Left forelimb (tissue), 1 donor: ENCODE measurements at places on chromosomes 16 and 17.

DNA sequence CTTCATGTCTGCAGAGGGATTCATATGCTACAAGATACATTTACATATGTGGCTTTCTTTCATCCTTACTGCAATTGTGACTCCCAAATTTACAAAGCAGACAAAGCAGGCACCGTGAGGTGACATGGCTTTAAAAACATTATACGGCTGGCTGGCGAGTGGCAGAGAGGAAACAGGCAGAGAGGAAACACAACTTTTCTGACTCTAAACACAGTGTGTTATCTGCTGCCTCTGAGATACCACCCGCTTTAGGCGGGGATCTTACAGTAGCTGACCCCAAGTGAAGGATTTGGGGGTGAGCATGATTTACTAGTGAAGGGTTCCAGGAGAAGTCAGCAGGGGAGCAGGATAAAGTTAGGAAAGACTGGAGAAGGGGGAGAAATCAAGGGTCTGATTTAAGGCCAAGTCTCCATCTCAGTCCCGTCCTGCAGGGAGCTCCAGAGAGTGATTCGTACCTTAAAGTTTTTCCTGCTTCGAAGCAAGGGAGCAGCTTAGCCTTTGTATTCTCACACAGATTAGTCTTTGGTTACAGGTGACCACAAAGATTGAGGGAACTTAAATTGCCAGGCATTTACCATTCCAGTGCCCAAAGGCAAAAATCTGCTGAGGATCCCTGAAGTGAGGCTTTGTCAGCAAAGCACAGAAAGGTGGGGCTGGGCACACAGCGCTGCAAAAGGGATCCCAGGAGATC is 355.0 kb downstream of the GRIN2A start:
- no peak for DNase-seq

DNA sequence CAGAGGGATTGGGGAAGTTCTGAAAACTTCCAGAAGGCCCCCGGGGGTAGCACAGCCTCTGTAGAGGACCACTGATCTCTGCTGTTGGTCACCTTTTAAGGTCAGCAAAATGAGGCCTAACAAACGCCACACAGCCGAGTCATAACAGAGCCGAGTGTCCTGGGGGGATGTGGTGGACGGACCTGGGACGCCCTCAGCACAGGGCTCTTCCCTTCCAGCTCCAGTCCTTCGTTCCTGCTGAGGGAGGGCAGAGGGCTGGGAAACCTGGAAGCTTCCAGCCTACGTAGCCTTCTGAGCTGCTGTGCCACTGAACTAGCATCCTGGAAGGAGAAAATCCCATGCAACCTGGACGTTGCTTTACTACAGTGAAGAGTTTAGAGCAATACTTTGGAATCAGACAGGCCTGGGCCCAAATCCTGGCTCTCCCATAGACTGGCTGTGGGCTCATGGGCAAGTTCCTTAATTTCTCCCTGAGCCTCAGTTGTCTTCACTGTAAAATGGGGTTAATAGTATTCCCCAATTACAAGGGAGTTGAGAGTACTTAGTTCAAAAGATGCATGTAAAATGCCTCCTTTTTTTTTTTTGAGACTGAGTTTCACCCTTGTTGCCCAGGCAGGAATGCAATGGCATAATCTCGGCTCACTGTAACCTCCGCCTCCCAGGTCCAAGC is 34.4 kb upstream of the ZCCHC14 start:
- DNase-seq, result no peak

DNA sequence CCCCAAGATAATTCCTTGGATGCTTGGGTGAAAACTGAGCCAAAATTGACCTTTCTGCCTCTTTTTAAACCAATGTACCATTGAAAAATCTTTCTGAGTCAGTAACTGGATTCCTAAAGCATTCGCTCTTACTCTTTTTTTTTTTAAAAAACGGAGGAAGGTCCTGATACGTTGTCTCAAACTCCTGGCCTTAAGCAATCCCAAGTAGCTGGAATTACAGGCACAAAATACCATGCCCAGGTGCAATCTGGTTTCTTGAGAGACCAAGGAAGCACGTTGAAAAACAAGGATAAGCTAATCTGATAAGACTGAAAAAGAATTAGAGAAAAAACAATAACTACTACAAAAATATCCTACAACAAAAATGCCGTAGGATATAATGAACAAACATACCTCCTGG is 136.5 kb downstream of the SSH2 start:
- no peak for DNase-seq

GRCh38 chr16:5018793-5019192 is 14.9 kb downstream of the NAGPA start:
- DNase-seq, result no peak

GRCh38 chr16:68005786-68006286 is 6.6 kb upstream of the DPEP2 start:
- DNase-seq, result no peak

GRCh38 chr17:50631195-50631907 is 3.3 kb upstream of the ABCC3 start:
- no peak for DNase-seq
